ENCODE measurements at places on chromosomes 7 and 10. TPM values are rescaled to one million over a fixed set of nuclear protein-coding genes. Genes with fewer than 3 reads are reported as not detected.

SLC13A4 gene
- 33.0 TPM for total RNA-seq

DNA sequence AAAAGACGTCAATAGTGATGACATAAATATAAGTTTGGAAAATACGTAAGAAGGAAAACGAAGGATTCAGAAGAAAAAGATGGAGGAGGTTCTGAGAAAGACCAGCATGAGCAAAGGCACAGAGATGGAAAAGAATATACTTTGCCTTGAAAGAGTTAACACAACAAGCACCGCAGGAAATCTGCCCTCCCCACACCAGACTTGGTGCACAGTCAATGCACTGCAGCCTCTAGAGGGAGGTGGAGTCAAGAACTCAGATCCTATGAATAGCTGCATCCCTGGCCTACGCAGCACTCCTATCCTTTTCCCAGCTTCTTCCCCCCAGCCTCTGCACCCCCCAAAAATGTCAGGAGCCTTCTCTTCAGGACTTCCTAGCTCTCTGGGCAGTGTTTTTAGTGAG, 1370.6 kb upstream of the LRRTM3 start:
- no peak for DNase-seq

DNA sequence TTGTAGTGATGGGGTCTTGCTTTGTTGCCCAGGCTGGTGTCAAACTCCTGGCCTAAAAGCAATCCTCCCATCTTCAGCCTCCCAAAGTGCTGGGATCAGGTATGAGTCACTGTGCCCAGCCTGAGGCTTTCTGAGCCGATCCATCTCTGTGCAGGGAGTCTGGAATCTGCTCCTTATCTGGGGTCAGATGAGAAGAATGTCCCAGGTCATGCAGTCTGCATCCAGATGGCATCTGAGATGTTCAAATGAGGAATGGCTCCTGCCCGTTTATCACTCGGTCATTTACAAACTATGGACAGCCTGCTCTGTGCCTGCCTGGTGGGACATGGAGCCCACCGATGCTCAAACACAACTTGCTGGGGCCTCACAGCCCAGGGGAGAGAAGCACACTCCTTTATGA, 11.1 kb upstream of the SLC18A3 start:
- DNase-seq: no peak

DNA sequence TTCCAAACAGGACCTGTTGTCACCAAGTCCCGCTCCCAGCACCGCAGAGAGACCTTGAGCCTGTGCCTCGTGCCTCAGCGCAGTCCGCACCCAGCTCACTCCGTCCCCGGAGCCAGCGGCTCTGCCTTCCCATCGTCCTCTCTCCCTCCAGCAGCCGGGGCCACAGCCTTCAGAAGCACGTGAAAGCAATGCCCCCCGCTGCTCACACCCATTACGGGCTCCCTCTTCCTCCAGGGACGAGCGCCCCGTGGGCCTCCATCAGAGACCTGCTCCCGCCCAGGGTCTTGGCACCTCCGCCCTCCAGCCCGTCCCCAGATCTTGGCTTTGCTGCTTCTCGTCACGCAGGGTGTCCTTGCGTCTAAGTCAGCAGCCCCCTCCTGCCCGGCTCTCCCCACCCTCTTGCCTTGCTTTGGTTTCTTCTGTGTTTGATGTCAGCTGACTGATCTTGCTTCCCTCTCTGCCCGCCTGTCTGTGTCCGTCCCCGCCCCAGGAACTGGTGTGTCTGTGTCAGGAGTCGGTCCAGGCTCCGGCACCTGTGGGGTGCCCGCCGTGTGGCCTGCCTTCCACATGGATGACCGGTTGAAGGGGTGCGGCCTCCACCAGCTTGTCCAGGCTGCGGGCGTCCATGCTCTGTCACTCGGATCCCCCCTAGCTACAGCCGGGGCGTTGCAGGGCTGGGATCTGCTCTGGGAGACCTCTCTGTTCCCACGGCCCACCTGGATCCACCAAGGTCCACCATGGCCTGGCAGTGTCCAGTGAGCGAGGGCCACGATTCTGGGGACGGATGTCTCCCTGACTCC, 61.9 kb downstream of the FOXL3 start:
- no peak for DNase-seq

DNA sequence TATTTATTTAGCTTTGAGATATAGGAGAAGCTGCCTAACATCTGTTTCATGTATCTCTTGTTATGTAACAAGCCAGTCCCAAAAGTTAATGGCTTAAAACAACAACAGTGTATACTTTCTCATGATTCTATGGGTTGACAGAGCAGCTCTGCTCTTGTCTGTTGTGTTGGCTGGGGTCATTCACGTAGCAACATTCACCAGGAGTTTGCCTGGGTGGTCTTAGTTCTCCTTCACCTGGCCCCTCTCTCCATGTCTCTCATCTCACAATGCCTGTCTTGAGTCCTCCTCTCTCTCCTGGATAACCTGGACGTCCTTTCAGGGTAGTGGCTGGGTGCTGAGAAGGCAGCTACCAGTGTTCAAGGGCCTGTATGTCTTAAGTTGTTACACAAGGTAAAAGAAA, 27.5 kb downstream of the INPP5F start:
- no peak for DNase-seq

- no peak for DNase-seq
These were observed 89.5 kb downstream of the LHPP start for GRCh38 chr10:124551097-124551496.

- DNase-seq: no peak
These were observed 203.9 kb downstream of the FAM107B start for GRCh38 chr10:14570800-14571199.
